Ovary (tissue), 10 donors: ENCODE measurements at places on chromosomes 2 and 18. TPM values are rescaled to one million over a fixed set of nuclear protein-coding genes. Genes with fewer than 3 reads are reported as not detected.

- DNase-seq, result no peak
- H3K4me3 ChIP-seq, result no peak overlapping the region
- no peaks in the 10 kb centered on the region for H3K27me3 ChIP-seq
Measured at GRCh38 chr18:13893418-13893760, 21.9 kb downstream of the MC2R start.

- H3K4me1 ChIP-seq, result no peaks in the 10 kb centered on the region
- H3K4me3 ChIP-seq, result no peak overlapping the region
- H3K27me3 ChIP-seq, result no peaks in the 10 kb centered on the region
- no peak overlapping the region for H3K27ac ChIP-seq
Measured at GRCh38 chr2:177078855-177079254, 133.7 kb upstream of the HNRNPA3 start.

TRIB2 gene
- total RNA-seq, result 103 TPM

GRCh38 chr2:108927936-108928659 lies 60.9 kb downstream of the EDAR start:
- no peak for DNase-seq
- no peaks in the 10 kb centered on the region for H3K27me3 ChIP-seq
- H3K4me3 ChIP-seq, result no peak overlapping the region
- no peak overlapping the region for H3K27ac ChIP-seq
- no peaks in the 10 kb centered on the region for H3K4me1 ChIP-seq

SCYGR4 gene
- not detected for total RNA-seq

TDRD15 gene
- total RNA-seq, result 0.23 TPM

DNA sequence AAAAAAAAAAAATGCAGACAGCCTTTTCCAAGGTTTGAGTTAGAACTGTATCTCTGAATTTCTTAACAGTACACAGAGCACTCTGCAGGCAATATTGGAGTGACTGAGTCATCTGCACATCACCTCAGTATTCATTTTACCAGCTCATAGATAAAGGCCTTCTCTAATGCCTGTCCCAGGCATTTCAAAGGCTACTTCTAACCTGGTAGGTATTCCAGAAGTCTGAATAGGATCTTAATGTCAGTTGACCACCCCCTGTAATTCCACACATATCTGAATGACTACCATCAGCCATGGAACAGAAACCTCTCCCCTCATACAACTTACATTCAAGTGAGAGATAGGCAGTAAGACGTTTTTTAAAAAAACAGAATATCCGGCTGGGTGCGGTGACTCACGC lies 9.0 kb downstream of the METTL21A start:
- no peak for DNase-seq
- no peak overlapping the region for H3K4me3 ChIP-seq
- H3K36me3 ChIP-seq, result no peaks in the 10 kb centered on the region
- peaks cover 6% of the 10 kb centered on the region for H3K4me1 ChIP-seq
- H3K27me3 ChIP-seq, result no peaks in the 10 kb centered on the region
- no peak overlapping the region for H3K27ac ChIP-seq

GRCh38 chr18:55385770-55386169 lies 202.2 kb downstream of the TCF4 start:
- H3K27ac ChIP-seq, result no peak overlapping the region
- H3K4me3 ChIP-seq, result no peak overlapping the region
- no peaks in the 10 kb centered on the region for H3K36me3 ChIP-seq
- no peak for DNase-seq
- no peaks in the 10 kb centered on the region for H3K4me1 ChIP-seq
- H3K27me3 ChIP-seq, result no peaks in the 10 kb centered on the region

GKN2 gene
- not detected for total RNA-seq

- H3K4me1 ChIP-seq, result peaks cover 37% of the 10 kb centered on the region
- no peak overlapping the region for H3K27ac ChIP-seq
- no peaks in the 10 kb centered on the region for H3K27me3 ChIP-seq
- no peaks in the 10 kb centered on the region for H3K36me3 ChIP-seq
- no peak overlapping the region for H3K4me3 ChIP-seq
Measured at GRCh38 chr2:43104763-43105162, 121.6 kb downstream of the ZFP36L2 start.

FOXD4L1 gene
- total RNA-seq, result 0.23 TPM

GRCh38 chr2:150450765-150451164 lies 36.7 kb downstream of the RND3 start:
- no peak for DNase-seq
- no peaks in the 10 kb centered on the region for H3K4me1 ChIP-seq
- no peaks in the 10 kb centered on the region for H3K36me3 ChIP-seq
- no peaks in the 10 kb centered on the region for H3K27me3 ChIP-seq

- no peak overlapping the region for H3K27ac ChIP-seq
- peaks cover 4% of the 10 kb centered on the region for H3K4me1 ChIP-seq
- H3K36me3 ChIP-seq, result no peaks in the 10 kb centered on the region
- DNase-seq, result no peak
Measured at GRCh38 chr18:77008576-77009315, 123.8 kb downstream of the MBP start.

DNA sequence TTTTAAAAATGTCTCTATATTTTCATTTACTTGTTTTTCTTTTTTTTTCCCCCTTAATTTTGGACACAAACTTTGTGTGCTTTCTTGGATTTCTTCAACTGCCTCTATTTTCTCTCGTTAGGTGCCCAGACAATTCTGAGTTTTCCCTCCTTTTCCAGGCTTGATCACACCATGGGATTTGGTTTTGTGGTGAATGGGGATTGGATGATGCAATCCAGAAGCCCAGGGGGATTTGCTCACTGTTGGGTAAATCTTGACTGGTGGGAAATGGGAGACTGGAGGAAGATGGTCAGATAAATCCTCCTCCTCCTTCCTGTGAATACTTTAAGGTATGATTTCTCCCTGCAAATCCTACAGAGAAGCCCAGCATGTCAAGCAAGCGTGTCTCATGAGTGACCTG lies 19.5 kb upstream of the PAX8 start:
- H3K36me3 ChIP-seq, result no peaks in the 10 kb centered on the region
- no peak overlapping the region for H3K27ac ChIP-seq
- H3K4me3 ChIP-seq, result no peak overlapping the region

CCDC68 gene
- 23.4 TPM for total RNA-seq

GRCh38 chr2:85682378-85682777 lies 11.8 kb upstream of the GNLY start:
- no peak for DNase-seq
- no peaks in the 10 kb centered on the region for H3K27me3 ChIP-seq
- H3K27ac ChIP-seq, result no peak overlapping the region
- H3K36me3 ChIP-seq, result no peaks in the 10 kb centered on the region
